Effector memory CD4-positive, alpha-beta T cell (primary cell): ENCODE measurements at places on chromosomes 16 and 17.

GRCh38 chr17:60744355-60744966, 66.8 kb downstream of the BCAS3 start:
- no peak overlapping the region for H3K4me3 ChIP-seq
- no peak for DNase-seq
- no peaks in the 10 kb centered on the region for H3K4me1 ChIP-seq
- H3K27ac ChIP-seq: no peak overlapping the region
- no peaks in the 10 kb centered on the region for H3K36me3 ChIP-seq

DNA sequence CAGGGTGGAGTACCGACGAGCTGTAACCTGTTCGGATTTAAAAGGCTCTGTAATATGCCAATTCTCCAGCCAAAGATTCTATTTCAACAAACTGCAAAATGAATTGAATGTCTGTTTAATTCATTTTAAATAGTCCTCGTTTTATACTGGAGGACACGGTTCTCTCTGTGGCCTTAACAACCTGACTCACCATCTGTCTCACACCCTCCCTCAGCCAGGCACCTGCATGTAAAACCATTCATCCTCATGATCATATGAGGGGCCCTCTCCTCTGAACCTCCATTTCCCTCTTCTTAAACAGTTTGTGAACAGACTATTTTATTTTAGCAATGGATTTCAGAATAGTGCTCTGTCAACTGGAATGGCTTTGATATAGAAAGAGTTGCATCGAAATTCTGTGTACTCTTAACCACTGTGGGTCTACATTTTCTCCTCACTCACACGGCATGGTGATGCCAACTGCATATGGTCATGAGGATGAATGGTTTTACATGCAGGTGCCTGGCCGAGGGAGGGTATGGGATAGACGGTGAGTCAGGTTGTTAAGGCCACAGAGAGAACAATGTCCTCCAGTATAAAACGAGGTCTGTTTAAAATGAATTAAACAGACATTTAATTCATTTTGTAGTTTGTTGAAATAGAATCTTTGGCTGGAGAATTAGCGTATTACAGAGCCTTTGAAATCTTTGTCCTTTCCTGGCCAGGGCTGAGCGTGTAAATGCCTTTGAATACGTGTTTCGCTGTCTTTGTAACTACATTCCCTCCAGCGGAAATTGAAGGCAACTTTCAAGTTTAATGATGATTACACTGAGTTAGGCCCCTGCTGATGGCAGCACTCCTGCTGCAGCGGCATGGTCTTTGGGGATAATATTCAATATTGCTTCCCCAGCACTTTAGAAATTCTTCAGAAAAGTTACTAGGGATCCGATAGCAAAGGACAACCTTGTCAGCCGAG, 329.6 kb downstream of the SNX29 start:
- no peak overlapping the region for H3K4me3 ChIP-seq
- no peak overlapping the region for H3K27ac ChIP-seq
- H3K36me3 ChIP-seq: no peaks in the 10 kb centered on the region
- no peaks in the 10 kb centered on the region for H3K27me3 ChIP-seq

- no peak overlapping the region for H3K27ac ChIP-seq
- no peaks in the 10 kb centered on the region for H3K27me3 ChIP-seq
- H3K36me3 ChIP-seq: no peaks in the 10 kb centered on the region
- no peak overlapping the region for H3K4me3 ChIP-seq
- no peak for DNase-seq
These were observed 322.3 kb upstream of the C16orf82 start for GRCh38 chr16:26744430-26744829.

DNA sequence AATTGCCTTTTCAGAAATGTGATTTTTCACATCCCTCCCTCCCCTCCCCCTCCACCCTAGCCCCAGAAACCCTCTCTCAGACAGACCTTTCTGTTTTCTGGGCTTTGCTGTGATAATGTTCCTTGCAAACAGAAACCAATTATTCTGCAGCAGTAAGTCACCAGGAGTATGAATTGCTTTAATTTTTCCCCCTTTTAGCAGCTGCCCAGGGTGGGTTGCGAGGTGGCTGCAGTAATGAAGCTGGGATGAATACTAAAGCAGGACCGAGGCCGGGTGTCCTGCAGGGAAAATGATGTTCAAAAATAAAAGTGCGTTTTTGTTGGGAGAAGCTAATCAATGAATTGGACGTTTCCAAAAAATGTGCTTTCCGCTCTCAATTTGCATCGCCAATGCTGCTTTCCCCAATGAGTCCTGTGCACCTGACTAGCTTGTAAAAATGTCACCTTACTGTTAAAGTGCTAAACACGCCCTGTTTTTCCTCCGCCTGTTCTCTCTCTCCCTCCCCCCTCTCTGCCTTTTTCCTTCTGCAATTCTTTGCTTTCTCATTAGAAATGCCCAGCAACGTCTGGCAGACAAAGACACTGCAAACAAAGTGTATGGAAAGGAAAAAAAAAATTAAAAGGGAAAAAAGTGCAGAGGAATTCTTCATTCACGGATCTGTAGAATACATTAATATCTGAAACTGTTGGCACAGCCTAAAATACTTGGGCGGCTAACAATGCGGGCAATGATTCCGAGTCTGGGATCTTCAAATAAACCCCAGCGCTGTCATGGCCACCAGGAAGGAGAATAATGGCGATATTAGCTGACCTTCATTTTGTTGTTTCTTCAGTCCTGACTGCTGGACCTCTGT, 244.1 kb downstream of the STX8 start:
- H3K4me1 ChIP-seq: no peaks in the 10 kb centered on the region
- DNase-seq: no peak
- no peaks in the 10 kb centered on the region for H3K27me3 ChIP-seq
- H3K4me3 ChIP-seq: no peak overlapping the region

DNA sequence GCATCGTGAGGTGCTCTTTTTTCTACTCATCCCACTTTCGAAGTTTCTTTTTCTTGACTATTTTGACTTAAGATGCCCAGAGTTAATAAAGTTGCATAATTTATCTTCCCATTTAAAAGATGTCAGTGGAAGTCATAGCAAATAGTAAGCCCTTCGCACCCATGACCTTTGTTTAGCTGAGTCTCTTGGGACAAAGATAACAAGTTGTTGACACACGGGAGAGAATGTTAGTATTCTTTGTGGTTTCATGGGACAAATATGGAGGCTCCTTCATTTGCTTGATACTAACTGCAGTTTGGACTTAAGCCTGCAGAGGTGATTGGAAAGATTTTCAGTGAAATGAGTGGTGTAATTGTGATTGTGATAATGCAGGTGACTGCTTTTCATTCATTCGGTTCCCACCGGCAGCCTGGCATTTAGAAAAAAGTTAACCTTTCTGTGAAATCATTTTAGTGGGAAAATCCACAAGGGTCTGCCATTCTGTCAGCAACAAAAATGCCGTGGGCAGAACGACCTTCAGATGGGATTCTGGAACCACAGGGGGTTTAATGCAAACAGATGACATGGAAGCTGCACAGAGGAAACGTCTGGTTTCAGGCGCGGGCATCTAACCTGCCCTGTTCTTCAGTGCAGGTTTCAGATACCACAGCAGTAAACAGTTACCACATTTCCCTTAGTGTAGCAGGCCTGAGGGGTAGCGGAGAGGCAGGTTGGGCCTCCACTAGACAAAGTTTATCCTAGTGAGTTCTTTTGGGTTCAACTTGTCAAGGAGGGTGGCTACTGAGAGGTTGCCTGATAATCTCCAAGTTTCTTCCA, 123.0 kb downstream of the RPTOR start:
- H3K27ac ChIP-seq: no peak overlapping the region
- no peaks in the 10 kb centered on the region for H3K36me3 ChIP-seq
- H3K27me3 ChIP-seq: no peaks in the 10 kb centered on the region
- peaks cover 48% of the 10 kb centered on the region for H3K4me1 ChIP-seq
- DNase-seq: no peak

GRCh38 chr17:31067691-31068184, 27.0 kb upstream of the NF1 start:
- H3K27me3 ChIP-seq: no peaks in the 10 kb centered on the region
- no peaks in the 10 kb centered on the region for H3K36me3 ChIP-seq
- no peak for DNase-seq
- H3K4me3 ChIP-seq: no peak overlapping the region

DNA sequence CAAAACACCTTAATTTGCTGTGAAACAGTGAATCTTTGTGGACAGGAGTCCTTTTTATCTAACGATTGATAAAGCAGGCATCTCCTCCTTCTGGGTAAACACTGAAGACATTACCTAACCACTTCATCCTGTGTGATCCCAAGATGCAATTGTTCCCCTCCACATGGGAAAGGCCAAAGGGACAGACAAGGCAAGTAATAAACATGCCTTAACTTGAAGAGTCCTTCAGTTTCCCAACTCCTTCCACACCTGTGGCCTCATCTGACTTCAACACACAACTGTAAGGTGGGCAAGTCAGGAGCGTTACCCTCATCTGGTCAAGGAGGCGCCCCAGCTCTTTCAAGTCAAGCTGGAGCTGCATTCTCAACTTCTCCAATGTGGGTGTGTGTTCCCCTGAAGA, 278.6 kb downstream of the ABCC12 start:
- H3K27ac ChIP-seq: no peak overlapping the region
- H3K36me3 ChIP-seq: no peaks in the 10 kb centered on the region
- no peak overlapping the region for H3K4me3 ChIP-seq
- H3K4me1 ChIP-seq: no peaks in the 10 kb centered on the region
- DNase-seq: no peak

DNA sequence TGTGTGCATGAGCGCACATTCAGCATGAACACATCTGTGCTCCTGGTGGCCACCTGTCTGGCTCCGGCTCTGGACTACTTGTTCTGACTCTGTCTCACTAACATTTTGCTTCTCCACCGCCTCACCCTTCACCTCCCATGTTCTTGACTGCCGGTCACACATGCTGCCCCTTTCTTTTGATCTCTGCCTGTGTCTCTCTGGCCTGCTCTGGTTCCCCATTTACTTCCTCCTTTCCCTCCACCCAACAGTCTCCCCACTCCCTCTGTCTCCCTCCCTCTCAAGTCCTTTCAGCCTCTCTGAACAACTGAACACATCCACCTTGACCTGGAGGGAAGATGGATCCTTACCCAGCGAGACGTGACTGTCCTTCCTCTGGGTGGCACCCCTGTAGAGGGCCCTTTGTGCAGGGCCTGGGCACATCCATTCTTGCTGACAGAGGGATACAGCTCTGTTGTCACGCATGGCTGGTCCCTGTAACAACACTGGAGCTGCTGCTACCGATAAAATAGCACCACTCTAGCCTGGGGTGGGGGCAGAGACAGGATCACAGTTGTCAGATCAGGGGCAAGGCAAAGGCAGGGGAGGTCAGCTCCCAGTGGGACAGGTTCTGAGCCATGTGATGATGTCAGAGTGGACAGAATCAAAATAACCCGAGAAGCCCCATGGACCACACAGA, 11.0 kb downstream of the ZSCAN32 start:
- H3K36me3 ChIP-seq: peaks cover 63% of the 10 kb centered on the region
- DNase-seq: no peak
- no peak overlapping the region for H3K4me3 ChIP-seq
- no peak overlapping the region for H3K27ac ChIP-seq
- no peaks in the 10 kb centered on the region for H3K4me1 ChIP-seq

- H3K27me3 ChIP-seq: no peaks in the 10 kb centered on the region
- no peaks in the 10 kb centered on the region for H3K4me1 ChIP-seq
- no peak overlapping the region for H3K27ac ChIP-seq
- H3K36me3 ChIP-seq: no peaks in the 10 kb centered on the region
- DNase-seq: no peak
- H3K4me3 ChIP-seq: no peak overlapping the region
These were observed 65.2 kb upstream of the ZNF423 start for GRCh38 chr16:49921106-49921505.

- no peak for DNase-seq
- peak overlapping the region; percentile 62 for H3K4me3 ChIP-seq
- no peak overlapping the region for H3K27ac ChIP-seq
- H3K27me3 ChIP-seq: peaks cover 7% of the 10 kb centered on the region
- no peaks in the 10 kb centered on the region for H3K36me3 ChIP-seq
- peaks cover 13% of the 10 kb centered on the region for H3K4me1 ChIP-seq
These were observed 680 bp downstream of the ZNF629 start for GRCh38 chr16:30786115-30786935.

DNA sequence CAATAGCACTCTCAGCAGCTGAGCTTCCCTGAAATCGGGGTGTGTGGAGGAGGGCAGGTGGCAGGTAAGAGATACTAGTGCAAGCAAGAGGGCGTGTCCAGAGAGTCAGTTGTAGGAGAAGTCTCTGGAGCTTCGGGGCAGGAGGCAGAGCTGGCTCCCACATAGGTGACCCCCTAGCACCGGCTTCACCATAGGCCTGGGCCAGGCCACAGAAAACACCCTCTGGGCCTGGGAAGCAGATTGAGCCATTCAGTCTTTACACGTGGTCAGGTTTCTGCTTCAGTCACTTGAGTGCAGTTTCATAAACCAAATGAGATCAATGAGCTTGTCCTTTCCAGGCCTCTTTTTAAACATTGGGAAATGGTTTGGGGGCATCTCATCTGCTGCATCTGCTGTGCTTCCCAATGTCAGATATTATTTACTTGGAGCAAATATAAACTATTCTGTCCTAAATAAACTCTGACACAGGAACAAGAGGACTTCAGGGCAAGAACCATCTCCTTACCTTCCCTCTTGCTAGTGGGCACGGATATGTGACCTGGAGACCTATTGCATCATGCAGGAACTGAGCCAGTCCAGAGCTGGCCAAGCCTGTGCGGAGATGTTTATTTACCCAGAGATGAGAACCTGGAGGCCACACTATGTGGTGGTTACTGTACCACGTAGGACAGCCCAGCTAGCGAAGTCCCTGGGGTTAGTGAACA, 16.1 kb downstream of the CCR7 start:
- H3K36me3 ChIP-seq: peaks cover 9% of the 10 kb centered on the region
- H3K27ac ChIP-seq: no peak overlapping the region
- H3K4me3 ChIP-seq: no peak overlapping the region
- no peaks in the 10 kb centered on the region for H3K27me3 ChIP-seq
- DNase-seq: no peak

DNA sequence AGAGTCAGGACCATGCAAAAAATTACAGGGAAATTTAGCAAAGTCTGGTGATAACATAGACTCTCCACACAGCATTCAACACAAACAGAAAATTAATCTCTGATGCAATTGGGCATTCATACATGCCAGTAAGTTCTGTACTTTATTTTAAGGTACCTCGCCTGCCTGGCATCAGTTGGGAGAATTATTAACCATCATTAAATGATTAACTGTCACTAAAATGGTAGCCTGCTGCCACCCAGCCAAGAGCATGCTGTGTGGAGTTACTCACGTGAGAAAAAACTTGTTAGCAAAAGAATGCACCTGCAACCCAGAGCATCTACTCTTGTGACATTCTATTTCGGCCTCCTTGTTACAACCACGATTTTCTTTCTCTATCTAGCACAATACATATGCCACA, 117.2 kb downstream of the GRIN2A start:
- DNase-seq: no peak
- H3K4me1 ChIP-seq: no peaks in the 10 kb centered on the region
- H3K27ac ChIP-seq: no peak overlapping the region
- H3K36me3 ChIP-seq: no peaks in the 10 kb centered on the region

DNA sequence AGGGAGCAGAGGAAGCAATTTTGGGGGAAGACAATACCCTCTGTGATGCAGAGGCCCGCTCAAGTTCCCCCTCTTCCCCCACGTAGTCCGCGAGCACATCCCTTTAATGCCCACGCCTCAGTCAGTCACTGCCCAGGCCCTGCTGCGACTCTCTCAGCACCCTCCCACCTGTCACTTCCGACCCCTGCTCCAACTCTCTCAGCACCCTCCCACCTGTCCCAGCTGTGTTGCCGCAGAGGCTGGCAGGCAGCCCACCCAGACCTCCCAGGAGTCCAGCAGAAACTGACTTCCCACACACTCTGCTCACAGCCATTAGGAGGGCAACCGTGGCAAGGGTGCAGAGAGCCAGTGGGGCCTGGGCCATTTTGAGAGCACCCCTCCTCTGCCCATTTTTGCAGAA, 92.7 kb downstream of the WSCD1 start:
- H3K27ac ChIP-seq: no peak overlapping the region
- no peaks in the 10 kb centered on the region for H3K27me3 ChIP-seq
- H3K4me1 ChIP-seq: no peaks in the 10 kb centered on the region
- no peaks in the 10 kb centered on the region for H3K36me3 ChIP-seq
